Cortex of kidney (tissue), 1 donor: ENCODE measurements at places on chromosomes 7 and 10.

GRCh38 chr7:10212649-10213048, 761.0 kb upstream of the PHF14 start:
- no peak for DNase-seq

- no peak for DNase-seq
Measured at GRCh38 chr10:103661198-103661950, 167.9 kb downstream of the NEURL1 start.

GRCh38 chr10:131657318-131657984, 243.4 kb upstream of the PPP2R2D start:
- no peak for DNase-seq

DNA sequence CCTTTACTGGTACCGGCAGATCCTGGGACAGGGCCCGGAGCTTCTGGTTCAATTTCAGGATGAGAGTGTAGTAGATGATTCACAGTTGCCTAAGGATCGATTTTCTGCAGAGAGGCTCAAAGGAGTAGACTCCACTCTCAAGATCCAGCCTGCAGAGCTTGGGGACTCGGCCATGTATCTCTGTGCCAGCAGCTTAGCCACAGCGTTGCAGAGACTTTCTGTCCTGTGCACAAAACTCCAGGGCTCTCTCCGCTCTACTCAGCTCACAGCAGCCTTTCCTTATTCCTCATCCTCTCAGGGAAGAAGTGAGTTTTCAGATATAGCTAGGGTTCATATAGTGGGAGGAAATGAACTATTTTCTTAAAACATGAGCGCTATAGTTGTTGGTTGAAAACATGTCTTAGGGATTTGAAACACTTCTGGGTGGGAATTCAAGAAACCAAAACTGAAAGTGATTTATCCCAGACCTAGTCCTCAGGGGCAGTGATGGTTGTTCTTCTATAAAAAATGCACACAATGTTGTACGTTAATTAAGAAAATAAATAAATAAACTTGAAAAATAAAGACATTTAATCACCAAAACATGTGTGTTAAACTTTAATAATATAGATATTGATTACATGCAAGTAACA, 150.2 kb upstream of the PRSS58 start:
- no peak for DNase-seq

DNA sequence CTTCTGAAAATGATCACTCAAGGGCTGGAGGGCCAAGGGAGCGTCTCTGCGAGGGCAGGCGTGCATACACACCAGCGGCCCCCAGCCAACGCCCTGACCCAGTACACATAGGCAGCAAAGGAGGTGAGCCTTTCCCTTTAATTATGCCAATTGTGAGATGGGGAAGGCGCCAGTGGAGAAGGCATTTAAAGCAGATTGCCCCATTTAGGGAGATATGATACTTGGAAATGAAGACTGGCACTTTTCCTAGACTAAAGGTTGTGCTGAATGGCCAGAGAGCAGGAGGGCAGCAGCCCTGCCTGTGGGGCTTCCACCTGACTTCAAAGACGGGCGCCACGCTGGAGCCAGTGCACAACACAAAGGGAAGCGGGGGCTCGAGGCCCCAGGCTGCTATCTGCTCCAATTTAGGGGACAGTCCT, 24.1 kb downstream of the HIPK2 start:
- no peak for DNase-seq

DNA sequence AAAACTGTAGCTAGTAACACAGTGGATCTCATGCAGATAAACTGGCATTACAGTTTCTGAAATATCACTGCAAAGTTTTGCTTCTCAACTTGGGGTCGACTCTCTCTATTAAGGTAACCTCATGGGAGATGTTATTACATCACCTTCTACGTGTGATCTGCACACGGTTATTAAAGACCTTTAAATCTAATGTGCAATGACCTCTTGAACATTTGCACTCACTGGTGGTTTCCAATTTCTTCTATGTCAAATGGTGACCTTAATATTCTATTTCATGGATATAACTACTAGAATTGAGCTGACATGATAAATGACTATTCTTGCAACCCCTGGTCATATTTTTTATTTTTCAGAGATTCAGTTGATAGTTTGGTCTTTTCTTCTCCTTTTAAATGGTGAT, 191.3 kb downstream of the PPP1R3A start:
- no peak for DNase-seq

- no peak for DNase-seq
Measured at GRCh38 chr10:113648478-113648877, 15.4 kb downstream of the NRAP start.

DNA sequence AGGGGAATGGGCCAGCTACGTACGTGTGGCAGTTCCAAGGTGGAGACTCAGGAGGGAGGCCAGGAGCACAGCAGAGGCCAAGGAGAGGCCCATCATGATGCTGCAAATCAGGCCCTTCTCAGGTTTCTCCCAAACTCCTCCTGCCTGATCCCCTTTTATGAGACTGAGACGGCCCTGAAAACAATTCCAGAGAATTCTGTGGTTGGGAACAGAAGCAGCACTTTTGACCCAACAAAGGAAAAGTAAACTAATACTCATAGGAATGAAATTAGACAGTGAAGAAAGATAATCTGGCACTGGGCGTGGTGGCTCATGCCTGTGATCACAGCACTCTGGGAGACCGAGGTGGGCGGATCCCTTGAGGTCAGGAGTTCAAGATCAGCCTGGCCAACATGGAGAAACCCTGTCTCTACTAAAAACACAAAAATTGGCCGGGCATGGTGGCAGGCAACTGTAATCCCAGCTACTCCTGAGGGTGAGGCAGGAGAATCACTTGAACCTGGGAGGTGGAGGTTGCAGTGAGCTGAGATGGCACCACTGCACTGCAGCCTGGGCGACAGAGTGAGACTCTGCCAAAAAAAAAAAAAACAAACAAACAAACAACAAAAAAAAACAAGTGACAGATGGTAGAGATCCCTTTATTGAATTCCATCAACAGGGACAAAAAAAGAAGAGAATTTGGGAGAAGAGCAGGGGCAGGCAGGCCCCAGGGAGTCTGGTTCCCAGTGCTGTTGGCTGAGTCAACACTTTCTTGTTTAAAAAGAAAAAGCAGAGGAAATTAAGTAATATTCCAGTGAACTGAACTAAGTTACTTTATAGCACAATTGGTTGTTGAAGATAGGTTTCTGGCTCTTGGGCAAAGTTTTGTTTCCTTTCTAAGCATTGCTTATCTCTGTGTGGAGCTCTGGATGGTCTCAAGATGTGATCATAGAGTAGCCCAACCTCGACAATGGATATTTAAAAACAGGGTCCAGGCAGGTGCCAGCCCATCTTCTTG, at the start of gene CCL26:
Gene CCL26 (minus strand): TSS at position 131 of the 997 bp plus-strand sequence. CDS start 35 bp downstream, at position 96.
- DNase-seq = no peak

DNA sequence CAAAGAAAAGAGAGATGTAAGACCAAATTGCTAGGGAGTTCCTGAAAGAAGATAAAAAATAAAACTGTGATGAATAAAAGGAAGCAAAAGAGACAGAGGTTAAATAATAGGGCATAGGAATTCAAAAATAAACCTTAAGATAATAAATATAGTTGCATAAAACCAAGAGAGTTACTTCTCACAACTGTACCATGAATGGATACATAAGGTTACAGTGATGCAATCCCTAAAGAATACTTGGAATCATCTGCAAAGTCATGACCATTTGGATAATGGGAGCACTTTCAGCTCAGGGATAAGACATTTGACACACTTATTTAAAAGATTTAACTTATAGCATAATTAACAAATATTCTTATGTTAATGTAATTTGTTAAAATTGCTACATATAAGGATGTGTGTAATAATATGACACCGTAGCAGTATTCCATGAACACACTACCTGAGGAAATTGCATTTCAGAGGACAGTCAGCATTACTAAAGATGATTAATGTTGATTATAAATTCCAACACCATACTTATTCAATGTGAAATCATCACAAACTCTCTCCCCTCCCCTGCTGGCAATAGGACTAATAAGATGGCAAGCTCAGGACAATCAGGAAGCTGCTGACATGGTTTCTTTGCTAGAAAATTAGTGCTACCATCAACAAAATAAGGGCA, 202.1 kb upstream of the AKR1E2 start:
- no peak for DNase-seq

- DNase-seq = no peak
Measured at GRCh38 chr7:22990588-22990949, 23.4 kb downstream of the HYCC1 start.

- no peak for DNase-seq
Measured at GRCh38 chr10:131038056-131038455, 273.5 kb downstream of the TCERG1L start.

DNA sequence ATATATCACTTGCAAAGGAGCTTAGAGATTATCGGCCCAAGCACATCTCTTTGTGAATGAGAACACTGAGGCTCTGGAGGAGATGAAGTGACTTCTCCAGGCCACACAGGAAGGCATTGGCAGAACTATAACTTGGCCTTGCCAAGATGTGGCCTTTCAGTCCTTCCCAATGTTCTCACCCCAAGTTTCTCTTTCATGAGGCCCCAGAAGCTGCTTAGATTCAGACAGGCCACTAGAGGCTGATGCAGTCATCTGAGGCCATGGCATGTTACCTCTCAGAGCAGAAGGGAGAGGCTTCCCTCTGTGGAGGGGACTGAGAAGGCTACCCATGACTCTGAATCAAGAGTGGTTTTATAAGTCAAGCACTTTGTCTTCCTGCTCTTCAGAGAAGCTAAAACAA, 1003.7 kb downstream of the LRMDA start:
- no peak for DNase-seq

DNA sequence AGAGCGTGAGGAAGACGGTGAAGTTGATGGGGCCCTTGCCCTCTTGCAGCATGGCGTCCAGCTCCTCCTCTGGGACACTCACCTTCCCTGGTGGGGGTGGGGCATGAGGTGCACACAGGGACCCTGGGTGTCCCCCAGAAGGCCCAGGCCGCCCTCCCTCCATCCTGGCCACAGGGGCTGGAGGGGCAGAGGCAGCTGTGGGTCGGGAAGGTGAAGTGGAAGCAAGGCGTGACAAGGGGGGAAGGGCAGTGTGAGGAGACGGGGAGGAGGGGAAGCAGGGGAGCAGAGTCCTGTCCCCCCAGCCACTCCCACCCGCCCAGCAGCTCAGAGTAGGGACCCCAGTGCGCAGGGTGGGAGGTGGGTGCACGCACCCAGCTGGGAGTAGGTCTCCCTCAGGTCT, 791 bp downstream of the MYL7 start:
- DNase-seq = no peak

- no peak for DNase-seq
Measured at GRCh38 chr7:12581897-12582296, 11.4 kb downstream of the SCIN start.

DNA sequence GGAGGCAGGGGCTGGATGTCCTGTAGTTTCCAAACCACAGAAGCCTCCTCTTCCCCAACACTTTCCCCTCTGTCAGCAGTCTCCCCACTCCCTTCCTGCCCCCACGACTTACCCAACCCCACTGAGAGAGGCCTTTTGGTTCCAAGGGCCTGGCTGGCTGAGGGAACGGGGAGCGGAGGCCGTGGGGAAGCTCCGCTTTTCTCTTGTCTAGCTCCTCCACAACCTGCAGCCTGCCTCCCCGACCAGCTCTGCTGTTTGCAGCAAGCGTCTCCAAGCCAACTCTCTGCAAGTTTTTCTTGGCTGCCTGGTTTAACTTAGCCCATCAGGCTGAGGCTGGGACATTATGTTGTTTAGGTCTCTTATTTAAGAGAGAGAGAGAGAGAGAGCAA, 126.8 kb downstream of the NEURL1 start:
- no peak for DNase-seq

DNA sequence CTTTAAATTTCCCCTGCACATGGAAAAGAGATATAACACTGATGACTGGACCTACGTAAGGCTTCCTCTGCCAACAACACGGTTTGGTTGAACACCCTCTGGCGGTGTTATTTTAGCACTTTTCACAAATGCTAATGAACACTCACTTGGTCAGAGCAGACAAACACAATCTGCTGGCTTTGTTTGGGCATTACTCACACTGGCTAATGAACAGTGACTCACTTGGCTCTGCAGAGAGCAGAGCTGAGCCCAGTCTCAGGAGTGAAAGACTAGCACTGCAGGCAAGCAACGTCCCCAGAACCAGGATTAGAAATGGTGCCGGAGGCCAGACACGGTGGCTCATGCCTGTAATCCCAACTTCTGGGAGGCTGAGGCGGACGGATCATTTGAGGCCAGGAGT, 430.8 kb downstream of the PLXNA4 start:
- DNase-seq = no peak

- no peak for DNase-seq
Measured at GRCh38 chr7:12930534-12930933, 243.1 kb downstream of the ARL4A start.
